ENCODE measurements at places on chromosomes 7 and 10. TPM values are rescaled to one million over a fixed set of nuclear protein-coding genes. Genes with fewer than 3 reads are reported as not detected.
A peak's percentile ranks its signal among the peaks of the same experiment; 100 is the strongest.

TMEM270 gene
- not detected for total RNA-seq

TLX1 gene
- total RNA-seq, result not detected

PDE1C gene
- total RNA-seq, result 5.8 TPM

PIK3AP1 gene
- total RNA-seq, result 64.8 TPM

GIMAP5 gene
- 46.1 TPM for total RNA-seq

RHEB gene
- total RNA-seq, result 105 TPM

OR2A12 gene
- total RNA-seq, result not detected

AOC1 gene
- not detected for total RNA-seq

XRCC2 gene
- 1.3 TPM for total RNA-seq

CDC14C gene
- total RNA-seq, result not detected

GRCh38 chr7:24201226-24201625, 82.8 kb upstream of the NPY start:
- no peaks in the 10 kb centered on the region for H3K36me3 ChIP-seq
- H3K4me1 ChIP-seq, result no peaks in the 10 kb centered on the region
- no peak for DNase-seq
- no peak overlapping the region for H3K27ac ChIP-seq
- H3K27me3 ChIP-seq, result no peaks in the 10 kb centered on the region
- no peak overlapping the region for H3K4me3 ChIP-seq

- H3K27ac ChIP-seq, result peak overlapping the region; percentile 4
- no peak overlapping the region for H3K4me3 ChIP-seq
- no peak for DNase-seq
- no peaks in the 10 kb centered on the region for H3K27me3 ChIP-seq
- H3K4me1 ChIP-seq, result peaks cover 24% of the 10 kb centered on the region
- H3K36me3 ChIP-seq, result peaks cover 44% of the 10 kb centered on the region
Measured at GRCh38 chr7:44062903-44063295, 2.5 kb downstream of the PGAM2 start.

DNA sequence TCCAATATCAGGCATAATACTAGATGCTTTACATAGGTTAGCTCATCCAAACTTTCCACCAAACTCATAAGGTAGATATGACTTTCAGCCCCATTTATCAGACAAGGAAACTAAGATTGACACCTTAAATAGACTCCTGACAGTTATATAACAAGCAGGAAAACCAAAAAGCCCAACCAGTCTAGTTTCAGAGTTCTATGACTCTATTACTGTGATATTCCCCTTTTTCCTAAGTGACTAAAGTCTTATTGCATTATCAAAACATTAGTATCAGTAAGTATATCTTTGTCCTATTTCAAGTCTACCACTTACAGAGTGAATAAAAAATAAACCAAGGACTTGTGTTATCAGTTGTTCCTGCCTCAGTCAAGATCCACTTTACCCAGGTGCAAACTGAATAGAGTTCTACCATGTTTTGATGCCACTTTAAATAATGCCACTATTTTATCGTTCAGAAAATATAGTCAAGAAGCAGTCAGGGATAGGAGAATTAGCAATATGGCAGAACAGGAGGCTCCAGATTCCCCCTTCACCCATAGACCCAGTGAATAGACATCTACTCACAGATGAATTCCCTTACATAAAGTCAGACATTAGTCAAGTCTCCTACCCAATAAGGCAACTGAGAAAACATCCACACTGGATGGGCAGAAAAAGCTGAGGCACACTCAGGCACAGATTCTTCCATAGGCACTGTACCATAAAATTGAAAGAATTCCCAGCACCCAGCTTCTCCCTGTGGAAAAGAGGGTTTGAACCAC, 74.1 kb downstream of the CRPPA start:
- H3K4me1 ChIP-seq, result no peaks in the 10 kb centered on the region
- DNase-seq, result no peak
- no peak overlapping the region for H3K27ac ChIP-seq
- no peaks in the 10 kb centered on the region for H3K27me3 ChIP-seq
- H3K4me3 ChIP-seq, result no peak overlapping the region
- H3K36me3 ChIP-seq, result no peaks in the 10 kb centered on the region

DNA sequence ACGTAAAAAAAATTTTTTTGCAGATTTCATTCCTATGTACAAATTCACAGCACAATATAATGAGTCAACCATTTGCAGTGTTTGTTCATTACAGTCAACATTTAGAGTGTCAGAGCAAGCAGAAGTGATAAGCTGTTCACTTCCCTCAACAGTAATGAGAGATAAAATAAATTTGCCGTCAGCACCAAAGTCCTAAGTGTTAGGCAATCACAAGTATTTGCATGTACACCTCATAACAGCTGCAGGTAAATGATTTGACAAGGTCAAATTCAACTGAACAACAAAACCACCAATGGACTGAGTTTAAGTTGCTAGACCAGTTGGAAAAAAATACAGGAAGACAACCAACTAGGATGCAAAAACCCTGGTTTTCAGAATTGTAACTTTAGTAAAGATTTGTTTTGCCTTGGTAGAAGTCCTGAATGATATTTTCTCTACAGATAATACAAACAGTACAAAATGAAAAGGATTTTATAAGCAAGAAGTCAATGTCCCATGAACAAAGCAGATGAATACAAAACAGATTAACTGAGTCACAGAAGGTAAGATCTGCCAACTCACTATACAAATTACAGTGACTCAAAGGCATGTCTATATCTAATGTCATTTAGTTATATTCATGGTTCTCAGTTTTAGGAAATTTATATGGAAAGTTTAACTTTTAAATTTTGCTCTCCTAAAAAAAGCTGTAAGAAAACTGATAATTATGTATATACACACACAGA, 10.4 kb downstream of the RAPGEF5 start:
- no peak for DNase-seq
- H3K4me3 ChIP-seq, result no peak overlapping the region
- H3K4me1 ChIP-seq, result peaks cover 13% of the 10 kb centered on the region
- H3K36me3 ChIP-seq, result no peaks in the 10 kb centered on the region

GRCh38 chr10:12321641-12322040, 27.7 kb upstream of the CAMK1D start:
- H3K36me3 ChIP-seq, result no peaks in the 10 kb centered on the region
- no peaks in the 10 kb centered on the region for H3K4me1 ChIP-seq
- H3K27ac ChIP-seq, result no peak overlapping the region
- H3K4me3 ChIP-seq, result no peak overlapping the region

DNA sequence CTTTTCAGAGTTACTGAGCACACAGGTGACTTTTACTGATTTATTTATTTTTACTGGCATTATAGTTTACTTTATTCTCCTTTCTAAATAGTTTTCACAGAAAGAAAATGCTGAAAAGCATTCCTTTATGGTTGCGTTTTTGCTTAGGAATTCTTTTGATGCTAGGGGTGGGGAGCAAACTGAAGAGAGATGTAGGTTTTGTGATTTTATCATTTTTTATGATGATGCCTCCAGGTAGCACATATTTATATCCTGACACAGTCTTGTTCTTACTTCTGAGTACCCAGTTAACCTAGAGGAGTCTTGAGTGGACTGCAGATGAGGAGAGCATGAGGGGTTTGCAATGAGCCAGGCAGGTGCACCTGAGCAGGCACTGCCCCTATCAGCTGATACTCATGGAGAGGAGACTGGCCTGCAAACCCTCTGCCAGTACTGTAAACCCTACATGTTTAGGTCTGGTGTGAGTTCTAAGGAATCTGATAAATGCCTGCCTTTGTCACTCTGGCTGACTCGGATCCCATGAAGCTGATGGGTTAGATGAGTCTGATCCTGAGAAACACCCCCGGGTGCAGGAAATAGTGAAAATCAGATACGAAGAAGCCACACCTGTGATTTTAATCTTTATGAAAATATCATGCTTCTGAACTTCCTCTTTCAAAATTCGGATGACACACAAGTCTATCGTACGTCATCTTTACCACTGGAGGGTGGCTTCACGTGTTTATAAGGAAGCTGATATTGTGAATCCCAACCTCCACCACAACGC, 302.9 kb downstream of the WDR37 start:
- H3K27ac ChIP-seq, result no peak overlapping the region
- no peak overlapping the region for H3K4me3 ChIP-seq
- no peak for DNase-seq
- peaks cover 11% of the 10 kb centered on the region for H3K4me1 ChIP-seq
- no peaks in the 10 kb centered on the region for H3K36me3 ChIP-seq

DNA sequence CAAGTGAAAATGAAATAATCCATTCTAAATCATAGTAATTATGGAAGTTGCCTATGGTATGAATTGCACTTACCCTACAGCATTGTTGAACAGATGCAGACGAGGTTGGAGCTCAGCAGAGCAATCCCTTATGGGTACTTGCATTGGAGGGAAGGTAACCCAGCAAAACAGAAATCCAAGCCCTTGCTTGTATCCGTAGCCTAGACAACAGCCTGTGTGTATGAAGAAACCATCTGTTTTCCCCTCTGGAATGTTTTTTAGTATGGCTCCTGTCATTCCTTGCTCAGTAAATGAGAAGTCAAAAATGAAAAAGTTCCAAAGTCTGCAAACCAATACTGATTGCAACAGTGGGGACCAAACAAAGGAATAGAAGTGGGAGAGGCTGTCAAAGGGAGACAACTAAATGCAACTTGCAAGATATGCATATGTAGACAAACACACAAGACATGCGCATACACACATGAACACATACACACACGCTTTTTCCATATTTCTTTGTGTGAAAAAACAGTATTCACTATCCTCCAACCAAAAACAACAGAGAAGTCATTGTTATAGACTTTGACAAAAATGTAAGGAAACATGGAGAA, 260.8 kb downstream of the DYNC1I1 start:
- no peak overlapping the region for H3K4me3 ChIP-seq
- H3K36me3 ChIP-seq, result no peaks in the 10 kb centered on the region
- no peak for DNase-seq
- no peaks in the 10 kb centered on the region for H3K27me3 ChIP-seq

GRCh38 chr7:71208881-71209280, 76.9 kb downstream of the GALNT17 start:
- no peaks in the 10 kb centered on the region for H3K27me3 ChIP-seq
- no peak overlapping the region for H3K4me3 ChIP-seq
- DNase-seq, result no peak
- H3K4me1 ChIP-seq, result no peaks in the 10 kb centered on the region
- H3K27ac ChIP-seq, result no peak overlapping the region
- H3K36me3 ChIP-seq, result no peaks in the 10 kb centered on the region

GRCh38 chr10:108363576-108363975, 1199.1 kb upstream of the SORCS1 start:
- no peak overlapping the region for H3K4me3 ChIP-seq
- H3K4me1 ChIP-seq, result no peaks in the 10 kb centered on the region
- no peak for DNase-seq
- no peak overlapping the region for H3K27ac ChIP-seq
- H3K27me3 ChIP-seq, result no peaks in the 10 kb centered on the region
- H3K36me3 ChIP-seq, result no peaks in the 10 kb centered on the region

DNA sequence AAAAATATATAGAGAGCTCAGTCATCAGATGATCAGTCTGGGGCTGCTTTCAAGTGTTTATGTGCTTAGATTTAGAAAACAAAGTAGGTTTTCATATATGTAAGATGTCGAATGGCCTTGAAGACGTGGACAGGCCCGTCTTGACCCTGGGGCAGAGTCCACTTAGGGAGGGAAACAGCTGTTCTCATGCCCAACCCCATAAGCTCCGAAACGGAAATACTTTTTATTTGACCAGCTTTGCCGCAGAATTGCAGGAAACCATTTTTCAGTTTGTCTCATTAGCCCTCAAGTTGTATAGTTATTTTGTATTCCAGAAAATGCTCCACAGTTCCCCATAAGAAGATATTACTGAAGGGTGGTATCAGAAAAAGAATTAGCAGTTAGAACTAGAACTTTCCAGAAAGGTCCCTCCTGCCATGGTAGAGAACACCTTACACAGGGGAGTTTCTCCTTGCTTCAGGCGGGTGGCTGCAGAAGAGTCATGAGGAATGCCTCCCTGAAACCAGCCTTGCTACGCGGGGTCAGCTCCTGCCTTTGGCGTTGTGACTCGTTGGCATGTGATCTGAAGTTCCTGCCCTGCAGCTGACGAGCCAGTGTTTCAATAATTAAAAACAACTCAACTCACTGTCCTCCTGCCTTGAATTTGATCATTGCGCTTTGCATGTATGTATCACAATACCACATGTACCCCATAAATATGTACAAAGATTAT, 192.7 kb downstream of the CELF2 start:
- H3K27me3 ChIP-seq, result no peaks in the 10 kb centered on the region
- DNase-seq, result peak; percentile 61
- H3K27ac ChIP-seq, result no peak overlapping the region
- H3K36me3 ChIP-seq, result no peaks in the 10 kb centered on the region
- H3K4me1 ChIP-seq, result no peaks in the 10 kb centered on the region

- no peak for DNase-seq
- no peak overlapping the region for H3K4me3 ChIP-seq
- H3K27ac ChIP-seq, result peak overlapping the region; percentile 32
- no peaks in the 10 kb centered on the region for H3K27me3 ChIP-seq
Measured at GRCh38 chr10:71974489-71975021, 10.4 kb downstream of the CHST3 start.

GRCh38 chr7:49638166-49638565, 135.3 kb upstream of the VWC2 start:
- no peaks in the 10 kb centered on the region for H3K27me3 ChIP-seq
- no peak overlapping the region for H3K4me3 ChIP-seq
- H3K36me3 ChIP-seq, result no peaks in the 10 kb centered on the region
- H3K4me1 ChIP-seq, result no peaks in the 10 kb centered on the region
- H3K27ac ChIP-seq, result no peak overlapping the region

DNA sequence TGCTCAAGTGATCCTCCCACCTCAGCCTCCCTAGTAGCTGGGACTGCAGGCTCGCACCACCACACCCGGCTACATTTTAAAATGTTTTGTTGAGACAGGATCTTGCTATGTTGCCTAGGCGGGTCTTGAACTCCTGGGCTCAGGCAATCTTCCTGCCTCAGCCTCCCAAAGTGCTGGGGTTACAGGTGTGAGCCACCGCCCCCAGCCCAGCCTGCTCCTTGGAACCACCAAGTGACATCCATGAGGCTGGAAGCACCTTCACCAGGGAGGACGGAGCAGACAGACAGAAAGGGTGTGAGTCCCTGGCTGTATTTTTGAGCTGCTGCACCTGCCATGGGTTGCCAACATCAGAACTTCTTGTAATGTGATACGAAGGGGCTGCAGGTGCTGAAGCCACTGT, 62.3 kb upstream of the UBE3C start:
- peaks cover 6% of the 10 kb centered on the region for H3K4me1 ChIP-seq
- H3K27ac ChIP-seq, result no peak overlapping the region
- no peaks in the 10 kb centered on the region for H3K27me3 ChIP-seq
- no peak overlapping the region for H3K4me3 ChIP-seq
- no peak for DNase-seq

DNA sequence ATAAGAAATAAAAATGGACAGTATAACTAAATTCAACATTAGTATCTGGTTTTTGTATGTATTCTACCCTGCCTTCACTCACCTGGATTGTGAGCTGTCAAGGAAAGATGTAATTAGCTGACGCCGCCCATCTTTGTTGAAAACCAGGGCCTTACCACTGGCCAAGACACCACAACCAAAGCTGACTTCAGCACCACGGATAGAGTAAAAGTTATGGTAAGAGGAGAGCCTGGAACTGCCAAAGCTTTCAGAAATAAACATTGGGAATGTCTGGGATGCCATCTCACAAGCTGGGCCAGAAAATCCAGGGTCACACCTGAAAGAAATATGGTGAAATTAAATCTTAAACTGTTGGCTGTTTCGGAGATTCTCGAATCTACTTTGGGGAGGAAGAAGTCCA, 190.1 kb upstream of the SLC26A5 start:
- H3K36me3 ChIP-seq, result no peaks in the 10 kb centered on the region
- no peaks in the 10 kb centered on the region for H3K4me1 ChIP-seq
- DNase-seq, result no peak
- H3K4me3 ChIP-seq, result no peak overlapping the region
- H3K27ac ChIP-seq, result no peak overlapping the region
